ENCODE measurements at places on chromosomes 5 and 9. TPM values are rescaled to one million over a fixed set of nuclear protein-coding genes. Genes with fewer than 3 reads are reported as not detected.

The SPINK5 gene
- total RNA-seq: 8.4 TPM

The MCIDAS gene
- 0.20 TPM for total RNA-seq

The GABRG2 gene
- 3.7 TPM for total RNA-seq

The SLCO6A1 gene
- 0.42 TPM for total RNA-seq

The CEL gene
- 10.4 TPM for total RNA-seq

The TLR4 gene
- 0.05 TPM for total RNA-seq

The HEMGN gene
- 0.11 TPM for total RNA-seq

The TUSC1 gene
- 6.0 TPM for total RNA-seq

The PCDHGA4 gene
- total RNA-seq: 3.9 TPM

The SPATA24 gene
- total RNA-seq: 12.9 TPM

The ANKRD34B gene
- 3.6 TPM for total RNA-seq

The ANKRD33B gene
- 5.9 TPM for total RNA-seq

The FAM78A gene
- 3.4 TPM for total RNA-seq

The AQP7 gene
- total RNA-seq: 0.23 TPM

The SLC6A7 gene
- total RNA-seq: not detected

The INSL6 gene
- not detected for total RNA-seq

The CAVIN4 gene
- 7.1 TPM for total RNA-seq

The WNT8A gene
- total RNA-seq: not detected

The TTC23L gene
- 1.6 TPM for total RNA-seq

The CORO2A gene
- total RNA-seq: 32.5 TPM

The SLC36A3 gene
- not detected for total RNA-seq

The NUP155 gene
- total RNA-seq: 92.1 TPM

The PLAC8L1 gene
- total RNA-seq: 0.30 TPM

The PCDHGC4 gene
- 5.1 TPM for total RNA-seq

The IFNA21 gene
- total RNA-seq: not detected

The ABLIM3 gene
- total RNA-seq: 0.46 TPM

The FOXI1 gene
- total RNA-seq: not detected

The CCDC171 gene
- total RNA-seq: 2.8 TPM

Measured in WTC11 (cell line).